Caco-2 (cell line): ENCODE measurements at places on chromosomes 16 and 17. TPM values are rescaled to one million over a fixed set of nuclear protein-coding genes. Genes with fewer than 3 reads are reported as not detected.

Gene AGRP
- not detected in 2 replicates for total RNA-seq

Gene CDRT15
- not detected in 2 replicates for total RNA-seq

- no peak for DNase-seq
Measured at GRCh38 chr16:24116046-24116776, 139.9 kb upstream of the CACNG3 start.

GRCh38 chr17:37774504-37774903 lies 29.6 kb upstream of the HNF1B start:
- DNase-seq: no peak

Gene CRHR1
- not detected in 2 replicates for total RNA-seq

Gene TPSAB1
- total RNA-seq: not detected in 2 replicates

Gene IRX5
- total RNA-seq: 27.7 and 28.7 TPM in 2 replicates

DNA sequence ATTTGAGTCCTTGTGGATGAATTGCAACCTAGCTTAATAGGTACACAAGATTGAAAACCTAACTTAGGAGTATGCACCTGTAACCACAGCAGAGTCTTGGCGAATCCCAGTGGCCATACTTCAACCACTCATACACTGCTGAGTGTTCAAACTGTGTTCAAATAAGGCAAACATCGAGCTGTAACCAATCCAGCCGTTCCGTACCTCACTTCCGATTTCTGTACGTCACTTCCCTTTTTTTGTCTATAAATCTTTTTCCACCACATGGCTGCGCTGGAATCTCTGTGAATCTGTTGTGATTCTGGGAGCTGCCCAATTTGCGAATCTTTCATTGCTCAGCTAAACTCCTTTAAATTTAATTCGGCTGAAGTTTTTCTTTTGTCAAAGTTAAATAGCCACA lies 190.6 kb downstream of the MAF start:
- no peak for DNase-seq
